ENCODE measurements at places on chromosomes 3 and 15.
A peak's percentile ranks its signal among the peaks of the same experiment; 100 is the strongest.

DNA sequence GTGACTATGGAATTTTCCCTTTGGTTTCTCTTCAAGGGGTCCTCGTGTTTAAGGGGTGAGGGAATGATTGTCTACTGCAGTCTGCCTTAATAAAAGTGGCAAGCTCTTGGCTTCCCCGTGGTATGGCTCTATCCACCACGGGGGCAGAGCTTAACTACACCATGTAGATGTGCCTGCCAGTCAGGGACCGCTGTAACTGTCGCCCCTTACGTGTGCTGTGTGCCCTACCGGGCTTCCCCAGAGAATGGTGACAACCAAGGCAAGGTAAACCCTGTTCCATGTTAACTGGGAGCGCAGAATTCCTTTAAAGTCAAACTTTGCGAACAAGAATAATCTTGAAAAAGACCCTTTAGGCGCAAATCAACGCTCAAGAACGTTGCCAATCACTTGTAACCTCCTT, 966 bp upstream of the C3orf80 start:
- DNase-seq = no peak

- no peak for DNase-seq
Observed at GRCh38 chr3:50136714-50137405, 18.3 kb upstream of the SEMA3F start.

GRCh38 chr3:49916686-49917085, 12.9 kb downstream of the MON1A start:
- no peak for DNase-seq

DNA sequence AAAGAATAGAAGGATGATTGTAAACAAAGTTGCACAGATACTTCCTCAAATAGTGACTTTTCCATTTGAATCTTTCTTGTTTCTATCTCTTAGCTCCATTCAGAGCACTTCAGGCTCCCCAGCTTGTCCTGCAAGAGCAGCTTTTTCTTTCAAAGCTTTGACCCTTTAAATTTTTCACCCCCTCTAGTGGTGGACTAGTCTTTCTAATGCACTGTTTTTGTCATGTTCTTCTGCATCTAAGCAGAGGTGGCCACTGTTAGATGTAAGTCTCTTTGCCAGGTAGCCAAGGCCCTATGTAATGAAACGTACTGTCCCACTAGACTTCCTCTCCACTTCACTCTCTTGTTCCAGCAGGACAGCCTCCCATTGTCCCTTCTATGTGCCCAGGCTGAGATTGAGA, 74.0 kb upstream of the MANF start:
- DNase-seq = peak; percentile 28

GRCh38 chr3:119937229-119937628, 155.3 kb downstream of the NR1I2 start:
- no peak for DNase-seq
